ENCODE measurements at places on chromosomes 11 and 22. TPM values are rescaled to one million over a fixed set of nuclear protein-coding genes. Genes with fewer than 3 reads are reported as not detected.
A peak's percentile ranks its signal among the peaks of the same experiment; 100 is the strongest.

- peak; percentile 73 for DNase-seq
These were observed 14.4 kb downstream of the BCL9L start for GRCh38 chr11:118911113-118911879.

DNA sequence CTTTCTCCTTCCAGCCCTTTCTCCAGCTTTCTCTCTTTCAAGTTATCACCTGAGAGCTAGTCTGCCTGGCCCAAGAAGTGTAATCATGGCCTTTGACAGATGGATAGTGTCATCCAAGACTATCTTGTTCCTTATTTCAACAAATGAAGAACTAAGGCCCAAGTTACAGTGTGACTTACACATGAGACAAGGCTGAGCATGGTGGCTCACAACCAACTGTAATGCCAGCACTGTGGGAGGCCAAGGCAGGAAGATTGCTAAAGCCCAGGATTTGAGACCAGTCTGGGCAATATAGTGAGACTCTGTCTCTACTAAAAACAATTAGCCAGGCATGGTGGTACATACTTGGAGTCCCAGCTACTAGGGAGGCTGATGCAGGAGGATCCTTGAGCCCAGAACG lies 3.7 kb upstream of the RANGAP1 start:
- no peak for DNase-seq

GRCh38 chr22:29332886-29333496 lies 17.5 kb upstream of the RASL10A start:
- no peak for DNase-seq

Gene TMEM184B
- total RNA-seq, result 54.0 TPM

Gene CNTF
- total RNA-seq, result 1.7 TPM

All from foreskin keratinocyte (primary cell).